Left lung (tissue), 14 donors: ENCODE measurements at places on chromosomes 1 and 21. TPM values are rescaled to one million over a fixed set of nuclear protein-coding genes. Genes with fewer than 3 reads are reported as not detected.

Gene GPR25
- polyA plus RNA-seq, result not detected

Gene RPAP2
- polyA plus RNA-seq, result 31.8 TPM

Gene TNFRSF1B
- polyA plus RNA-seq, result 18.4 TPM

Gene ATPAF1
- 79.6 TPM for polyA plus RNA-seq

Gene GPA33
- 0.11 TPM for polyA plus RNA-seq

Gene S100A3
- polyA plus RNA-seq, result not detected

Gene KPRP
- polyA plus RNA-seq, result not detected

Gene CCDC27
- 0.24 TPM for polyA plus RNA-seq

Gene SYCP1
- polyA plus RNA-seq, result 0.32 TPM

Gene AUNIP
- polyA plus RNA-seq, result 1.8 TPM

Gene AMY1C
- 6.0 TPM for polyA plus RNA-seq

Gene ACTL8
- polyA plus RNA-seq, result not detected

Gene SMAP2
- polyA plus RNA-seq, result 24.3 TPM

Gene DCAF6
- polyA plus RNA-seq, result 55.3 TPM

Gene SELP
- polyA plus RNA-seq, result 6.7 TPM

Gene TSPAN1
- 15.1 TPM for polyA plus RNA-seq

Gene LCE2B
- not detected for polyA plus RNA-seq

Gene USP25
- polyA plus RNA-seq, result 47.1 TPM

Gene ARTN
- polyA plus RNA-seq, result 2.3 TPM

Gene CSF3R
- 9.7 TPM for polyA plus RNA-seq

Gene A3GALT2
- polyA plus RNA-seq, result 0.28 TPM

Gene MTOR
- polyA plus RNA-seq, result 38.6 TPM
